ENCODE measurements at places on chromosomes 3 and 15.

DNA sequence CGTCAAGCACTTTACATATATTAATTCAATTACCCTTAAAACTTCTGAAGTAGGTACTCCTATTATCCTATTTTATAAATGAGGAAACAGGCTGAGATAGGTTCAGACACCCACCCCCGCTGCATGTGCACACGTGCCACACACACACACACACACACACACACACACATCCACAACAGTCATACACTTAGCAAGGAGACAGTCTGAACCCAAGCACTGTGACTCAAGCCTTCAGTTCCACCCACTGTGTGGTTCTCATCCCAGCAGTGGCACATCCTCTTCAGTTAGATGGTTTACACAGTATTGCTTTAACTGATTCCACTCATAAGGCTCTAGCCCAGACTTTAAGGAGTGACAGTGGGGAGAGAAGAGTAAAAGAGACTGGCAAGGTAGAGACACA, 91.1 kb upstream of the FGF7 start:
- DNase-seq: no peak

- DNase-seq: no peak
Measured at GRCh38 chr3:129954514-129954913, 20.0 kb upstream of the TRH start.

GRCh38 chr15:85470563-85471271, 90.3 kb downstream of the AKAP13 start:
- no peak for DNase-seq

- no peak for DNase-seq
Measured at GRCh38 chr15:84831028-84831427, 13.9 kb downstream of the ALPK3 start.

DNA sequence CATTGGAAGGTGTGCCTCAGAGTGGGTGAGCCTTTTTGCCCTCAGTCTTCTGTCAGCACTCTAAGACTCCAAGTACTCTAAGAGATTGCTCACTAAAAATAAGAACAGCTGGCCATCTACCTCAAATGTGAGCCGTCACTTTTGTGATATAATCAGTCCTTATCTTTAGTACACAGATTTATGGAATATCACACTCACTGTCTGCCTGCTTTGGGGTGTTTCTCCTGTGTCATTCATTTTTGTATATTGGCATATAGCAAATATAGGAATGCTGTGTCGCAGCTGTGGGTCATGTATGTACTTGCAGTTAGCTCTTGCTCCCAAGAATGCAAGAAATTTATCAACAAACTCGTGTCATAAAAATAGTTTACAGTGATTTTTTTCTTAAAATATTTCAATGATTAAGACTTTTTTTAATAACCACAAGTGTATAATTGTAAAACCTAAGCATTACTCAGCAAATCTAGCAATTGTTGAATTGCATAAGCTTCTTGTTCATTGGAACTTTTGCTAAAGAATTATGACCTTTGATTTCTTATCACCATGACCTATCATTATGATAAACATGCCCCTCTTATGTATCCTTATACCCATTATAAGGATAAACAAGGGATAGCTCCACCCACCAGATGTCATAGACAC, 18.8 kb downstream of the SETD5 start:
- DNase-seq: no peak

DNA sequence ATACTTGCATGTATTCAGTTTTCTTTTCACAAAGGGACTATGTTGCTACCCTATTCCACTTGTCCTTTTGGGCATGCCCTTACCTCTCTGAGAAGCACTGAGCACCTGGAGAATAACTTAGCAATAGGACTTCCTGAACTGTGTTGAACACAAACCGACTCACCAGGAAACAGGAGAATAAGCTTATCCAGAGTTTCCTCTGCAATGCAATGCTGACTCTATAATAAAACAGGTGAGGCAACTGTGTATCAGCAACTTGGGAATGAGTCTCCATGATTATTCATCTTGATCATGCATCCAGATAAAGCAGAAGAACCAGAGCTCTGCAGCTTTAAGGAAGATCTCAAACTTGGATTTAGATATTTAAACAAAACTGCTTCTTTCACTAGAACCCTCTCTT, 806.5 kb downstream of the IGSF11 start:
- DNase-seq: no peak

- DNase-seq: no peak
Measured at GRCh38 chr3:5030152-5030551, 50.9 kb downstream of the BHLHE40 start.

DNA sequence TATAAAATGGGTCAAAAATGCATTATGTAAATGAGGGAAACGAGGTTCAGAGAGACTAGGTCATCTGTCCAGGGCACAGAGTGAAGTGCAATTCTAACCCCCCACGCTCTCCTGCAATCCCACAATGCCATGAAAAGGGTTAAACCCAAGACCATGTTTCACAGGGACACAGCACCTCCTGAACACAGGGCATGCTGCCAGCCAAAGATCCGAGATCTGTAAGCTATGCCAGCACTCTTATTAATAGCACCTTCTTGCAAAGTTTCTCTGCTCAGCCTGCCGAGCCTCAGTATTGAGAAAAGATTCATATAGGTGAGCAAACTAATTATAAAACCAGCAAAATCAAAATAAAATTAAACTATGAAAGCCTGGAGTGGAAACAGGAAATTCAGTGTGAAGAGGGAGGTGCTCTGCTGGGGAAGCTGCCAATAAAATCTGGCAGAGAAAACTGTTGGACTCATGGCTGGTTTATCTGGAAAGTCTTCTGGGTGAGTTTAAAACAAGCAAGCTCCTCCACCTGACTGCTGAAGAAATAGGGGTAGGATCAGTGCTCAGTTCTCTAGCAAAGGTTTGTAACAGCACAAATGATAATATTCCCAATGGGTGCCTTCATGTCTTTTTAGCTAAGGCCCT, 50.3 kb downstream of the LRIG1 start:
- DNase-seq: no peak

DNA sequence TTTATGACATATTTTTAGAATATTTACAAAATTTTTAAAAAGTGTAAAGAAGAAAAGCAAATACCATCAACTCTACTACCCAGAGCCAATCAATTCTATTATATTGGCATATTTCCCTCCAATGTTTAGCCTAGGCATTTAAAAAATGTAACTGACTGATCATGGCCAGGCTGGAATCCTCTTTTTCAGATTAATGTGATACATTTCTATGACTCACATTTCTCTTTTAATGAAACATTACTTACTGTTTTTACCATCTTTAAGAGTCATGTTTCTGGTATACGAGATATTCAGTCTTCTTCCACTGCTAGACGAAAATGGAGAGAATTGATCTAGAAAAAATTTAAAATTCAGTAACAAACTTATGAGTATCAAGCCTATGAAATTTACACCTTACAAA, 53.4 kb upstream of the DCUN1D1 start:
- DNase-seq: no peak

- DNase-seq: no peak
Measured at GRCh38 chr3:10428406-10429091, 76.8 kb downstream of the ATP2B2 start.

- DNase-seq: no peak
Measured at GRCh38 chr15:33801954-33802353, 166.3 kb upstream of the CHRM5 start.

DNA sequence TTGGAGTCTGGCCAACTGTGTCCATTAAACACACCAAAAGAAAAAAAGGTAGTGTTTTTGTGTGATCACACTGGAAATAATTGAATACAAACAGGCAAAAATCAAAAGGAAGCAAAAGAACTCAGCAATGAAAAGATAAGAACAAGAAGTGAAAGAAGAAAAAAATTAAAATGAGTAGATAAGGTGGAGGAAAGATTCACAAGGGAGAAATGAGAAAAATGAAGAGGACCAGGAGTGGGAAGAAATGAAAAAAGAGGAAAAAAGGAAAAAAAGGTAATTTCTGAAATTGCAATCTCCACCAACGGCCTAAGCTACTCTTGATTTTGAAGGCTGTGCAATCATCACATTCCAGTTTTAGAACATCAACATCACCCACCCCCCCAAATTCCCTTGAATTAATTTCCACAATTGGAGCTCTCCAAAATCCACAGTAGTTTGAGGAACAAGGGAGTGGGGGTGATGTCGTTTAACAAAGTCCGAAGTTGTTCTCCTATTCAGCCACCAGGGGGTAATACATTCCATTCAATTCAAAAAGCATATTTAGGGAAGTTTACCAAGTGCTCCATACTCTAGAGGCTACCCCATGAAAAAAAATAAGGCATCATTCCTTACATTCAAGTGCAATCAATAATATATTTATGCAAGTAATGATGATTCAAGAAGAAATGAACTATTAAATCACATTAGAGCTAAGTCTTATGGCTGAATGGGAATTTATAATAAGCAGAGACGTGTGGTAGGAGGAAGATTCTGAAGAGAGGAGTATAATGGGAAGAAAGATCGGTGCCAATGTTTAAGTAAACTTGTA, 37.4 kb downstream of the ZNF860 start:
- DNase-seq: peak; percentile 61

- DNase-seq: peak; percentile 84
Measured at GRCh38 chr15:40843885-40844695, at the start of gene SPINT1. Gene SPINT1, plus strand, starts transcription at chr15:40844048. Its CDS starts 507 bp downstream, at chr15:40844555.

DNA sequence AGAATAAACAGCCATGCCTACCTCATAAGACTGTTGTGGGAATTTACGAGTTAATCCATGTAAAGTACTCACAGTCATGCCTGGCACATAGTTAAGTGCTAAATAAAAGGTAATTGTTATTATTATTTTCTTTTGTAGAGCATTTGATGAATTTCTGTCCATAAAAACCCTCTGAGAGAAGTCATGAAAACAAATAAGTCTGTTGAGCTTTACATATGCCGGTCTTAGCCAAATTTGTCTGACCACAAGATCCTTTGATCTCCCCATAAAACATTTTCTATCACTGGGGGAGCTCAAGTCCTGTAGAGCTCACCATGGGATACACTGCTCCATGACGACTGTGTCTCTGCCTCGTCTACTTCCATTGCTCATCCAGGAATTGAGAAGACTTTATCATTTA, 114.0 kb downstream of the MAGI1 start:
- DNase-seq: no peak

GRCh38 chr3:171229173-171229572, 202.7 kb upstream of the SLC2A2 start:
- no peak for DNase-seq

DNA sequence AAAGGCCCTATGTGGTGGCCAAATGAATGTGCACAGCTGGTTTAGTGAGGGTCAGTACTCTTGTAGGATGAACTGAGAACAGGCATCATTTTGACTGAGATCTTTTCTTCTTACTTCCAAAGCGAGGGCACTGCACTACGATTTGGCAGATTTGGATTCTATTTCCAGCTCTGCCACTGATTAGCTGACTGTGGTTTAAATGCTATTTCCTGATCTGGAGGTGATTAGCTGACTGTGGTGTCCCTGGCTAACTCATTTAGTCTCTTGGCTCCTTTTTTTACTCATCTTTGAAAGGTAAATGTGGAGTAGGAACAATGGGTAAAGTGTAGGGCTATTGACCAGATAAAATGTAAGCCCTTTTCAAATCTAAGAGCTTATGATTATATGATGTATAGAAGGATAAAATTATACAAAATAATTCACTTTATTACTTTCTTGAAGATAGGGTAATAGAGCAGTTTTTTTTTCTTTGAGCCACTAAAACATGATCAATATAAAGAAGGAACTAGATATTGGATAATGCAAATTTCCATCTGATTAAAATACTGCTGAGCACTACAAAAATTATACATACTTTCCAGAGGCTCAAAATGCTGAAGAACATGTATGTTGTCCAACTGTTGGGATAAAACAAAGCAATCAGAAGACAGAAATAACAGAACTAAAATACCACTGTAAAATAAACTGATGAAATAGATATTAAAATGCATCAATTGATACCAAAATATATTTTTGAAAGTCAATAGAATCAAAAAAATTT, 39.7 kb upstream of the PLOD2 start:
- no peak for DNase-seq

GRCh38 chr3:49899815-49900214, 3.9 kb downstream of the MST1R start:
- DNase-seq: peak; percentile 40

DNA sequence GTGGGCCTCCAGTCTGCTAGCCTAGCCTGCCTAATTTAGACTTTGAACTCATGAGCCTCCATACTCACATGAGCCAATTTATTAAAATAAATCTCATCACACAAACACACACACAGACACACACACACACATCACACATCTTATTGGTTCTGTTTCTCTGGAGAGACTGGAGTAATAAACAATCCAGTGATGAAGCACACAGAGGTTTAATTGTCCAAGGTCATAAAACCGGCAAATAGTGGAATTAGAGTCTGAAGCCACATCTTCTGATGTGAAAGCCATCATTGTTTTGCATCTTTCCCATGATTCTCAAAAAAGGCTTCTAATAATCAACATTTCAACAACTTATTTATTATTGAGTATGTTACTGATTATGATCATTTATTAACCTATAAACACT, 249.4 kb upstream of the KCNH8 start:
- DNase-seq: no peak

DNA sequence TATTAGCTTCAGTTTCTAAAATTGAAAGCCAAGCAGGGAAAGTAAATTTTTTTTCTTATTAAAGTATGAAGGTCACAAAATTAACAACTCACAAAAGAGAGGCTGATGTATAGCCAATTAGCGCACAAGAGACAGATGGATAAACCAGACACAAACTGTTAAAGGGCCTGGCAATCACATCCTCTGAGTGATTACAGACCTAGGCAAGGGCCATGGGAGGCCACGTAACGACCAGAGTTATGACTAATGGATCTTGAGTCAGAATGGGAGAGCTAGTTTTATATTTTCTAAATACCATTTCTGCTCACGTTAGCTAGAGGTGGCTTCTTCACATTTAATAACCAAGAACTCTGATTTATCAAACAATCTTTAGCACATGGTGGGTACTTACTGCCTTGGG, 17.8 kb upstream of the SCAMP5 start:
- DNase-seq: no peak

DNA sequence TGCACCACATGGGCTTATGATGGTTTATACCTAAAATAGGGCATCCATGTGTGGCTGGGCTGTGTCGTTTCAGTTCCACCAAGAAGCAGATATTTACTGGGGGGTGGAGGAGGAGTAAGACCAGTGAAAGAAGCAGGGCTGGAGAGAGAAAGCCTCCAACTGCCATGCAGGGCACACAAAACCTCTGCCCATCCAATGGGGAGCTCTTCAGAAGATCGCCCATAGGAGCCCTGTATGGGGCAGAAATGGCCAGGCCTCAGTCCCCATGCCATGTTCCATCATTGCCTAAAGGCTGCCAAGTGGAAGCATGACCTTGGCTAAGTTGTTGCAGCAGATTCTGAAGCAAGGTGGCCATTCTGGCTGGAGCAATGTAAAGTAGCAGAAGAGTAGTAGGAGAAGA, 277.0 kb downstream of the MEX3B start:
- DNase-seq: no peak

DNA sequence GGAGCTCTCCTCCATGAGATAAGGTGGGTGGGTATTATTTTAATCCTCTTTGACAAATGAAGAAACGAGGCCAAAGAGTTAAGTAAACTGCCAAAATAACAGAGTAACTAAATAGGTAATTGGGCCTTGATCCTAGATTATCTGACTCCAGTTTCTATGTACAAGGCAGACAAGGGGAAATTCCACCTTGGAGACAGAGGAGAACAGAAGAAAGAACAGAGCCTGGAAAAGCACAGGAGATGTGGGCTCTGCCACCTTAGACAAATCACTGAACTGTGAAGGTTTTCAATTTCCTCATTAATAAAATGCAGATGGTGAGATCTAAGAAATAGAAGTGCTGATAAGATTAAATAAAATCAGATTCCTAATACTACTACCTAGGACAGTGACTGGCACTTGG, 310.2 kb upstream of the TLE3 start:
- no peak for DNase-seq
